ENCODE measurements at places on chromosomes 16 and 17.

- peak; percentile 58 for DNase-seq
Observed at GRCh38 chr16:52383119-52383518, 163.8 kb downstream of the TOX3 start.

DNA sequence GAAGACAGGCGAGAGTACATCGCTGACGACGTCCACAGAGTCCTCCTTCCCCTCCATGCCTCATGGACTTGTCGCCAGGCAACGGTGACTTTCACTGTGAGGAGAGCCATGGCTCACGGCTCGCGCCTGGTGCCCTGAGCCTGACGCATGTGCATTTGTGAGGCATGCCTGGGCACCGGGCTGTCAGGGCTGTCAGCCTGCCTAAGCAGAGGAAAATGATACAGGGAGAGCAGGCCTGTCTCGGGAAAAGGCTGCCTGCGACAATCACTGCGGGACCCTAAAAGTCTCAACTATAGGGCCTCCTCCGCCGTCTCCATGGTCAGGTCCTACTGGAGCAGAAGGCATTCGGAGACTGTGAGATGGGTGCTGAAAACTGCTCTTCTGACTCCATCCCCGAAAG, 135.5 kb upstream of the WSB1 start:
- DNase-seq: no peak

GRCh38 chr16:69350536-69351133, 951 bp downstream of the TMED6 start:
- DNase-seq: no peak

DNA sequence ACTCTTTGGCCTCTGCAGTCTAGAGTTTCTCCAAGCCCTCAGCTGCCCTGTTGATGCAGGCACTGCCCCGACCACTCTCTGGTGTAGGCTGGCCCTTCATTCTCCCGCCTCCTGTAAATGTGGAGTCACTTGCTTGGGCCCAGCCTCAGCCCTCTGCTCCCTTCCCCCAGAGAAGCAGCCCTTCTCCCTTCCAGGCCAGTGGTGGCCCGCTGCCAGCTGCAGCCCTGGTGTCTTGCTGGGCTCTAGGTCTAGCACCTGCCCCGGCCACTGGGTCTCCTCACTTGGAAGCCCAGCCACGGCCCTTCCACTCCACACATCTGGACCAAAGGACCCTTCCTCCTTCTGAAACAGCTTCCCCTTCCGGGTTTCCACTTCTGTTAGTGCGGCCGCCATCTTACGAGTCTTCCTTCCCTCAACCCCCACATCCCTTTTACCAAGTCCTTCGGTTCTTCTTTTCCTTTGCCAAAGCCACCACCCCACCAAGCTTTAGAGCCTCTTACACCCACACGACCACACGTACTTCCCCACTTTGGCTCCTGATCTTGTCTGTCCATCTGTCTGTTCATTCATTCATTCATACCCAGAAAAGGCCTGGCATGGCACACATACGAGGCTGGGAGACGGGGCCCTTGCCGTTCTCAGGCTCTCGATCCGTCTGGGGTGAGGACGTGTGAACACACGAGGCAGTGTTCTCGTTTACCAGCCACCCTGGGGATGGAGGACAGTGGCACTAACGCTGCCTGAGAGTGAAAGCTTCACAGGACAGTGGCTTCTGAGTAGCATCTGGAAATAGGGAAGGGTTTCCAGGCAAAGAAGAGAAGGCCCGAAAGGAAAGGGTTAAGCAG, 68.0 kb downstream of the ABR start:
- no peak for DNase-seq

GRCh38 chr17:27993161-27993695, 49.2 kb upstream of the NLK start:
- DNase-seq: no peak

DNA sequence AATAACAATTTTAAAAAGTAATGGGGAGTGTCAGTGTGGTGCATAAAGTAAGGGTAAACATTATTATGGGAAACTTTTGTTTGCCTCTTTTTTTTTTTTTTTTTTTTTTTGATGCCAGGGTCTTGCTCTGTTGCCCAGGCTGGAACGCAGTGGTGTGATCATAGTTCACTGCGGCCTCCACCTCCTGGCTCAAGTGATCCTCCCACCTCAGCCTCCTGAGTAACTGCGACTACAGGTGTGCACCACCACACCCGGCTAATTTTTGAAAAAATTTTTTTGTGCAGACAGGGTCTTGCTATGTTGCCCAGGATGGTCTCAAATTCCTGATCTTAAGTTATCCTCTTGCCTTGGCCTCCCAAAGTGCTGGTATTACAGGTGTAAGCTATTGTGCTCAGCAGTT, 10.7 kb downstream of the TAOK1 start:
- DNase-seq: no peak

All from SK-N-DZ (cell line).